ENCODE measurements at places on chromosomes 13 and 19. TPM values are rescaled to one million over a fixed set of nuclear protein-coding genes. Genes with fewer than 3 reads are reported as not detected.

NACC1 gene
- 10.4 TPM for total RNA-seq

SLC7A9 gene
- 1.0 TPM for total RNA-seq

KLC3 gene
- total RNA-seq, result 0.52 TPM

CYP4F2 gene
- total RNA-seq, result not detected

RUBCNL gene
- total RNA-seq, result 3.7 TPM

ICAM4 gene
- total RNA-seq, result 2.6 TPM

FAM83E gene
- total RNA-seq, result 1.6 TPM

OR7C1 gene
- not detected for total RNA-seq

CCDC70 gene
- not detected for total RNA-seq

CTXN1 gene
- 0.52 TPM for total RNA-seq

ZNF763 gene
- 2.1 TPM for total RNA-seq

KCTD12 gene
- total RNA-seq, result 134 TPM

PRTN3 gene
- 4.7 TPM for total RNA-seq

CGB2 gene
- total RNA-seq, result not detected

C19orf73 gene
- not detected for total RNA-seq

SOX1 gene
- total RNA-seq, result not detected

PCSK4 gene
- total RNA-seq, result 0.52 TPM

KIR2DL4 gene
- total RNA-seq, result not detected

PGLYRP2 gene
- total RNA-seq, result not detected

SLC27A1 gene
- 12.0 TPM for total RNA-seq

MRPS31 gene
- total RNA-seq, result 22.4 TPM

U2AF2 gene
- total RNA-seq, result 52.2 TPM

TPTE2 gene
- total RNA-seq, result not detected

MBD3 gene
- 51.7 TPM for total RNA-seq

C19orf85 gene
- total RNA-seq, result not detected

C19orf38 gene
- total RNA-seq, result 4.2 TPM

SBK2 gene
- total RNA-seq, result 1.0 TPM

C19orf67 gene
- total RNA-seq, result not detected

FREM2 gene
- total RNA-seq, result 7.8 TPM

MYO16 gene
- 43.8 TPM for total RNA-seq

NBEA gene
- total RNA-seq, result 23.5 TPM

FGF22 gene
- total RNA-seq, result not detected
